CD8-positive, alpha-beta memory T cell (primary cell): ENCODE measurements at places on chromosomes 5 and 9. TPM values are rescaled to one million over a fixed set of nuclear protein-coding genes. Genes with fewer than 3 reads are reported as not detected.

DNA sequence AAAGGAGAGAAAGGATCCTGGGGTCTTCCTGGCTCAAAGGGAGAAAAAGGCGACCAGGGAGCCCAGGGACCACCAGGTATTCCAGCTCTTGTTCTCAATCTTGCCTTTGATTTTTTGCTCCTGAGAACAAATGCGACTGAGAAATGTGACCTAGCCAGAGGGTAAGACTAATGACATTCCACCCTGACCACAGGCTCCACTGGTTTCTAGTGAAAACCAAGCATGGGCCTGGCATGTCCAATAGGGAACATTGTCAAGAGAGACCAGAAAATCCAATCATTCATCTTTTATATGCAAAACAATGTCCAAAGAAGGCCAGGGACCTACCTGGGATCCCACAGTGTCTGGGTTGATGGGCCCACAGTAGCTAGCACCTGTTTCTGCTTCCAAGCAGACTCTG lies 50.3 kb upstream of the TGFBR1 start:
- no peaks in the 10 kb centered on the region for H3K36me3 ChIP-seq
- H3K4me3 ChIP-seq = no peak overlapping the region
- DNase-seq = no peak
- no peak overlapping the region for H3K27ac ChIP-seq
- peaks cover 83% of the 10 kb centered on the region for H3K4me1 ChIP-seq

Gene FREM1
- polyA plus RNA-seq = not detected

Gene SPATA31C1
- polyA plus RNA-seq = not detected

GRCh38 chr9:130927995-130928900 lies 10.8 kb downstream of the FIBCD1 start:
- no peak for DNase-seq
- no peak overlapping the region for H3K27ac ChIP-seq
- no peak overlapping the region for H3K4me3 ChIP-seq
- H3K27me3 ChIP-seq = peaks cover 76% of the 10 kb centered on the region
- H3K4me1 ChIP-seq = no peaks in the 10 kb centered on the region
